GM12892 (cell line): ENCODE measurements at places on chromosomes 6 and 20.

DNA sequence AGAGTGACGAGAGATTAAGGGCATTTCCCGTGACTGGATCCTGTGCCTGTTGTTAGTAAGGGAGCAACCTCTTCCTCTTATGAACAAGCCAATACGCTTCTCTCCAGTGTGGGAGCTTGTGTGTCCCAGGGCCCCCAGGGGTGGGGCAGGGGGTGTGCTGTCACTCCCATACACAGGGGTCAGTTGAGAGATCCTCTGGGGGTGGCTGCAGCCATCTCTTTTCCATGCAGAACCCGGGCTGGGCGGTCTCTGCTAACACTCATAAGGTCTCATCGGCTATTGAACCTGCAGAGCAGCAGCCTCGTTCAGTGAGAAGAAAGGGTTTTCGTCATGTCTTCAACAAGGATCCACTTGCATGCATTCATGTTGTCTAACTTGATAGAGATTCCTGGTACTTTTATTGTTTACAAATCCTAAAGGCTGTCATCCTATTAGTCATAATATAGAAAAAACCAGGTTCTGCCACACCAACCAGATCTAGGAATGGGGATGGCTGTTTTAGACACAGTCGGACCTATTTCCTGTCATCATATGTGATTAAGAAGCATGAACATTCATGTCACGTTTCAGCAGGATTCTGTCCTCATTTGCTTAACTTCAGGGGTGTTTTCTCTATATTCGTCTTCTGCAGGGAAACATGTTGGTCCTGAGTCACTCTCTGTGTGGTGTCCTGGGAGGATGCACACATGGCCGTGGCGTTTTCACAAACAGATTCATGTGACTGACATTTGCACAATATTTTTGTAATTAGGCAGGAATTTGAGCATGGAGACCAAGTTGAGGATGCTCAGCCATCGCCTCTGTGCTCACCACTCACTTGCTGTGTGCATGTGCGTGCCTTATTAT, 13.3 kb upstream of the THBS2 start:
- no peak for DNase-seq

- no peak for DNase-seq
These were observed 64.1 kb upstream of the ADGRF1 start for GRCh38 chr6:47106216-47106615.

DNA sequence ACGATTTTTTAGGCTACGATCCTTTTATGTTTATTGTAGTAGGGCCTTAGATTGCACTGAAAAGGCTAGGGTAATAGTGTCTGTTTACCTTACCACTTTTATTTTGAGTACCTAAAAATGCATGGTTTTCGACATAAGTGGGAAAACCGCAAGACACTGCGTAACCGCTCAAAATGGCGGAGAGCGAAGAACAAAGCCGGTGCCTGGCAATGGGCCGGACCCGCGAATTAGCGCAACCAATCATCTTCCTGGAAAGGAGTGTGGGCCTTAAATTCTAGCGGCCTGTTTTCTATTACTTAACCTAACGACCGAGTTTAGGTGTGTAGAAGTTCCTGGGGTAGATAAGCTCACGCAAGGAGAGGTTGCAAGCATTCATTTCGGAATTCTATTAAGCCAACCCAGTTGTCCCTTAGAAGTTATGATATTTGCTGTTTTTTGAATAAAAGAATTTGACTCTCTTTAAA, 118.0 kb downstream of the HFE start:
- no peak for DNase-seq

DNA sequence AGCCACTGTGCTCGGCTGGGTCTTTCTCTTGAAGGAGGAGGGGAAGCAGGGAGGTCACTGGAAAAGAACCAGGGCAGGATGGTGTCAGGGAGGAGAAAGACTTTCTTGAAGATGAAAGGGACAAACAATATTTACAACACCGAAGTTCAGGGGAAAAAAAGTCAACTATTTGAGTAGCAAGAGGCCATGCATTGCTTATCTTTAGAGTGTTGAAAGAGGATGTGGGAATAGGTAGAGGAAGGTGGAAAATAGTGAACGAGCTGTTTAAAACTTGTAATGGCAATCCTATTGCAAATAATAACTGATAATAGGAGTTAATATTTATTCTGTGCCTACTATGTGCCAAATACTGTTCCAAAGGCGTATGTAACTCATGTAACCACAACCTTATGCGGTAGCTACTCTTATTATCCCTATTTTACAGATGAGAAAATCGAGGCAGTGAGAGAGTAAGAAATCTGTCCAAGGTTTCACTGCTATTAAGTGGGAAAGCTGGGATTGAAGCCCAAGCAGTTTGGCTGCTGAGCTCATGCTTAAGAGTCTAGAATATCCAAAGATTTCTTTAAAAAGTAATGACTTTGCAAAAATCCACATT, 12.7 kb upstream of the MLIP start:
- DNase-seq = no peak

DNA sequence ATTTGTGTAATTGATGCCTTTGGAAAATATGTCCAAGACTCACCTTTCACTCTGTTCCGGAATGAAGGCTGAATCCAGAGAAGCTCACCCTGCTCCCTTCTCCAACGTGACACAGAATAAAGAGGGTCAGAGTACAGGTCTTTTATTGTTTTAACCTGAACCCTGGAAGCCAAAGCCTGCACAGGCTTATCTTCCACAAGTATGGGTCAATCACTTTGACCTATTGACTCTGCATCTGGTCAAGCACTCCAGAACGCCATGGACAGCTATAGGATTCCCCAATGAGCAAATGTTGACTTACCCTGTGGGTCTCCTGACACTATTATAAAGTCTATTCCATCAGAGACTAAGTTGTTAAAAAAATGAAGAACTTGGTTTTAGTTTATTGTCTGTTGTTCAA, 158.4 kb upstream of the MYLIP start:
- no peak for DNase-seq

DNA sequence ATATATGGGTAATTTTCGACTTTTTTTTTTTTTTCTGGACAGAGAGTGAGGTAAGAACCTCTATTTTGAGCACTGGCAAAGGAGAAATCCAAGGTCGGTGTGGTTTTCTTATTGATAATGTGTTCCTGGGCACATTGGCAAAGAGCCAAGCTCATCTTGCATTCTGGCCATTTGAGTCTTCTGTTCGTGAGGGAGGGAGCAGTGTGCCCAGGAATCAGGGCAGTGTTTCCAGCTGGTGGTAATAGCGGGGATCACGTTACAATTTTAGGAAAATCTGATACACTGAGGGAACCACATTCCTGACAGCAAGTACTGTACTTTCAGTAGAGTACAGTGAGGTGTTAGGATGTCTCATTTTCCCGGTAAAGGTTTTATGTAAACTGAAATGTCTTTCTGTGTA, 442.3 kb upstream of the MAP3K7 start:
- DNase-seq = no peak

GRCh38 chr6:16201706-16202105, 36.7 kb upstream of the GMPR start:
- DNase-seq = no peak

- DNase-seq = no peak
These were observed 290.5 kb upstream of the ZFP64 start for GRCh38 chr20:52482044-52482443.

- DNase-seq = peak; percentile 19
These were observed 37.7 kb downstream of the MAP3K4 start for GRCh38 chr6:161029195-161029809.

DNA sequence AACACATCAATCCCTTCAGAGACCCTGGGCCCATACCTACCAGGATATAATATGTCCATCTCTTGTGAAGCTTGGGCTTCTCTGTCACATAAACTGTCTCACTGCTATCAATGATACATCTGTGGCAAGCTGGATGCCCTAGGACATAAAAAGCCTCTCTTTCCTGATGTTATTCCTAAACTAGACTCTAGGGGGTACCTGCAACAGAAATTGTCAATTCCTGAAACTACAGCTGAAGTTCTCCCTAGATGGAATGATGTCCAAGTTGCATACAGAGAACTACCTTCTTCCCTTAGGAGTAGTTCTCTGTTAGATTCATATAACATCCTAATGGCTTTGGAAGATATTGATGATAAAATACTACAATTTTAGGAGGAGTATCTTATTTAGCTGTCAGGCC, 35.8 kb downstream of the TBX18 start:
- no peak for DNase-seq

GRCh38 chr6:57342148-57342669, 24.8 kb downstream of the PRIM2 start:
- DNase-seq = no peak

GRCh38 chr20:17423782-17424181, 107.4 kb downstream of the BFSP1 start:
- DNase-seq = no peak

DNA sequence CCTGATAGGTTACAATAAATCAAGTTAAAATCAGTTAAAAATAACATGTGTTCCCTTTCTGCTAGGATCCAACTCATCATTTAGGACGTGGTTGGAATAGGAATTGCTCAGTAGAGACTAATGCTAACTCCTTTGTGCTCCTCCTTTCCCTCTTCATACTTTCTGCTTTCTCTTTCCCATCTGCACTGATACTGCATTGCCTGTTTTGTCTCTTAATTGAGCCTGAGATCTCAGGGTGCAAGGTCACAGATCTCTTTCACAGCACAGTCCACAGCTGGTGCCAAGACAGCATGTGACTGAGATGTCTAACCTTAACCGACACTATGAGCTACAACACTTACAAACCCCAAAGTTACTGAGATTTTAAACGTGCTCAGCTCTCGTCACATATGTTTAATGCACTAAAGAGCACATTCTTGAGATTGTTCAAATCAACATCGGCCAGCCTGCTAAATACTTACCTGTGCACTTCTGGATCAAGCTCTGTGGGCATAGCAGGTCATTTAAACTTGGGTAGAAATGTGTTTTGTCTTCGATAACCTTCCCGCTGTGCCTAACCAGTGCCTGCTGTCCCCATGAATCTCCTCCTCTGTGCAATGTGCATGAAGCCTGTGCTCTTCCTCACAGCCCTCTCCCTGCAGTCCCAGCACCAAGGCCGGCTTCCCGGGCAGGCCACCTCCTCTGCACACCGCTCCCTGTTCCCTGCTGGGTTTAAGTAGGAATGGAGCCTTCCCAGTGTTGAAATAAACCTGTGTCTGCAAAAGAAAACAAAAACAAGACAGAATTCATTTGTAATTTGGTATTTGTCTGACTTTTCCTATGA, 39.6 kb upstream of the AFDN start:
- no peak for DNase-seq

DNA sequence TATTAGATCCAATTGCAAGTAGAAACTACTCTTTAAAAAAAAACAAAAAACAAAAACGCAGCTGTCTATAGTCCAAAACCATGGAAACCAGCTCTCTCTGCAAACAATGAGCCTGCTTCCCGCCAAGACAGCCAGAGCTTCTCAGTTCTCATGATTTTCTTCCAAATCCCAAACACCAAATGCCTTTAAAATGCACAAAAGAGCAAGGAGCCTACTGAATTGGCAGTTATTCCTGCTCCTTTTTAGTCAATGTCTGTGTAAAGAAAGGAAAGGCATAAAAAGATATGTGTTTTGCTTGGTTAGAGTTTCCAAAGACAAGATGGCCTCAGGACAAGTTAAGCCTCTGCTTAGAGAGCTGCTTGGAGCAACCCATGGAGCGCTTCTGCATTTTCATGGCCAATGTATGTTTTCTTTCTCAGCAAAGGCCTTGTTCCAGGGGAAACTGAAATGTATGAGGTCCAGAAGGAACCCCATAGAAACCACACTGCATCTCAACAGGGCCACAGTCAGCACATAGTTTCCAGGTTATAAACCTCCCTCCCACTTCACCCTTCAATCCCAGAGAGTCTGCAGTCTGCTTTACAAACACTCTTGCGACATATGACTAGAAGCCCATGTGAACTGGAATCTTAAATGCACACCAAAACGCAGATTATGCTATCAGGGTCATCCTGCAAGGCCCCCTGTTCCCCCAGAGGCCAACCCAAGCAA, 209.3 kb upstream of the TAB2 start:
- no peak for DNase-seq

DNA sequence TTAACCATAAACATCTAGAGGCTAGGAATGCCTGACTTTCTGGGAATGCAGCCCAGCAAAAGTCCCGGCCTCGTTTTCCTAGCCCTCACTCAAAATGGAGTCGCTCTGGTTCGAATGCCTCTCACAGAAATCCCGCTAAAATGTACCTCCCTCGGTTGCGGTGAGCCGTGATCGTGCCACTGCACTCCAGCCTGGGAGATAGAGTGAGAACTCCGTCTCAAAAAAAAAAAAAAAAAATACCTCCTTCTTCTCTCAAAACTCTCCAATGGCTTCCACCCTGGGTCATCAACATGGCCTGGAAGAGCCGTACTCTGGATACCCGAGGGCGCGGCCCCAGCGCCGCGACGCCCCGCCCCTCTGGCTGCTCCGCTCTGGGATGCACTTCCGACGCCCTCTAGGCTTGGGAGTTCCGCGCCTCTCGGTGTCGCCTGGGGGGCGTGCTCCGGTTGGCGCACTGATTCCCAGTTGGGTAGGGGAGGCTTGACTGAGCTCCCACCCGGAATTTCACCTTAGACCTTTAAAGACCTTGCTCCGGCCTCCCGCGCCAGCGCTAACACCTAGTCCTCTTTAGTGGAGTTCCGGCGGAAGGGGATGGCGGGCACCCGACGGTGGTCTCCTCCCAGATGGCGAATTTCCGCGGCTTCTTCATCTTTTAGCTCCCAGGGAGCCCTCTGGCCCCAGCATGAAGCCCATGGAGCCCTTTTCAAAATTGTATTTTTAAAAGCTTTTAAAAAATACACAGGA, 12.3 kb downstream of the HMGN4 start:
- peak; percentile 50 for DNase-seq

GRCh38 chr6:9646342-9647070, 768.4 kb downstream of the TFAP2A start:
- no peak for DNase-seq

GRCh38 chr20:41141153-41141815, 3.9 kb downstream of the PLCG1 start:
- no peak for DNase-seq

DNA sequence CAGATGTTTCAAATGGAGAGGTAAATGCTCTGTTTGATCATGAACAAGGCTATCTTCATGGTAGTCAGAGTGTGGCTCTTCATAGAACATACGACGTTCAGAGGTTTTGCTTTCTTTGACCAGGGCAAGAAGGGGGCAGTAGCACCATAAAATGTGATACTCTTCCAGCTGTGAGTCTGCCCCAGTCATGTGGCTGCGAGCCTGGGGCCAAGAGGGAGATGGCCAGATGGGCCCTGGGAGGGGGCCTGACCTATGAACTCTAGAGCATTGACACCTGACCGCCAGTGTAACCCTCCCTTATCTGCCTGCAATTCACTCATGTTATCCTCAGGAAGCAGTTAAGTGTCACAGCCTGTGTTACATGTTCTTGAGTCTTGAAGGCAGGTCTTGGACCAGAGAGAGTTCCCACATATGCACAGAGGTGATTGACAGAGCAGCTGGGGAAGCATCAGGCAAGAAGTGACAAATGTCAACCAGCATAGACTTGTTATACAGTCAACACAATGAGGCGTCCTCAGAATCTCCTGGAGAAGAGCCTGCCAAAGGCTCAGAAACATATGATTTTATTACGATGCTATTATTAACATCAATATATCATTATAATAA, 55.0 kb downstream of the SCML4 start:
- DNase-seq = no peak

DNA sequence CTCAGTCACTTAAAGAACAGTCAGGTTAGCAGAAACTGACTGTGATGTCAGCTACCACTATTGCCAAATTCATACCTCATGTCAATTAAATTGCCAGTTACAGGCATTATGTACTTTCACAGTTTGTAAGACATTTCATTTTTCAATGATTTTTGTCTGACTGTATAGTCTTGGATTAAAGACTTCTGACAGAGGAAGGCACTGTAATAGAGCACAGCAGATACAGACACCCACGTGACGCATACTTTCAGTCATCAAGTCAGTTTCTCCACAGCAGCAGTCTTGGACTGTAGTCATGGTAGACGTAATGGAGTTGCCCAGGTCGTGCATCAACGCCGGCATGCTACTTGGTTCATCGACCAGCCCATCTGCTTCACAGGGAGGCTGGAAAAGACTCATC, 29.5 kb upstream of the ELOVL5 start:
- no peak for DNase-seq
